SK-MEL-5 (cell line): ENCODE measurements at places on chromosomes 2 and 18. TPM values are rescaled to one million over a fixed set of nuclear protein-coding genes. Genes with fewer than 3 reads are reported as not detected.

DNA sequence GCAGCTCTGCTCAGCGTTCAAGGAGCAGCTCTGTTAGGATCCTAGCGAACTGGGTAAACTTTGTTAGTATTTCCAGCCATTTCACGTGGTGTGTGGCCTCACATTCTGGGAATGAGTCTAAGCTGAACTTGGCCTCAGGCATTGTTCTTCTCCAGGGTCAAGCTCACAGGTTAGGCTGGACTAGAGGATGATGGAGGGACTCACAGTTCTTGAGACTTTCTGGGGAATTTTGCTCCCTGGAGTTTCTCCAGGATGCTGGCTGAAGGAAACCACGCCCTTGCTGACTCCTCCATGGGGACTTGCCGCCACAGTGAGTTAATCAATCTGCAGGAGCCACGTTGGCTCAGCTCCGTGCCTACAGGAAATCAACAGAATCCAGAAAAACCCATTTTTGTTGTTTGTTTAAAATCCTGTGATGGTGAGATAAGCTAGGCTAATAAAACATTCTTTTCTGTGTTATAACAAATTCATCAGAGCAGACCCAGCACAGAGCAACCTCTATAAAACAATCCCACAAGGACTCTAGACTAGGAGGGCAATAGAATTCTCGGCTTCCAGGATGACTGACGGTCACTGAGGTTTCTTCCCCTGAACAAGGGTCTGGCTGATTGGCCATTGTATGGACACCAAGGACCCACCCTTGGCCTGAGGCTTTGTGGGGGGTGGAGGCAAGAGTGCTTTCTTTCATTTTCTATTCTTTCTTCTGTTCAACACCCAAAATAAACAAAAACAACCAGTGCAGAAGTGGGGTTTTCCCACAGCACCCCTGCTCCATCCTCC, 12.6 kb downstream of the CNDP1 start:
- DNase-seq, result no peak

DNA sequence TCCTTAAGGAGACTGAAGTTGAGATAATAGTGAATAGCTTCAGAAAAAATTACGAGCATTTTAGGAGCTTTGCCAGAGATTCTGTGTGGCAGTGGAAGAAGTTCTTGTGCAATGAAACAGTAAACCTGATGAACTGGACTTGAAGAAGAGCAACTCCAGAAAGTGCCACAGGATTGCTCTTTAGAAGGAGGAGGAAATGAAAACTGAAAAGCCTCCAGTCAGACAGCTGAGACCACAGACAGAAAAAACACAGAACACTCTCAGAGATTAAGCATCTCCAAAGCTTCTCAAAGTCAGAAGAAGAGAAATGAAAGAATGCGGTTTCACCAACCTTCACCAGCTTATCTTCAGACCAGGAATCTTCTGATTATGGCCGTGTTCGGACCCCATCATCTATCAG, 329.7 kb upstream of the CNTNAP5 start:
- no peak for DNase-seq

- no peak for DNase-seq
These were observed 195.4 kb downstream of the RNF152 start for GRCh38 chr18:61697306-61697909.

DNA sequence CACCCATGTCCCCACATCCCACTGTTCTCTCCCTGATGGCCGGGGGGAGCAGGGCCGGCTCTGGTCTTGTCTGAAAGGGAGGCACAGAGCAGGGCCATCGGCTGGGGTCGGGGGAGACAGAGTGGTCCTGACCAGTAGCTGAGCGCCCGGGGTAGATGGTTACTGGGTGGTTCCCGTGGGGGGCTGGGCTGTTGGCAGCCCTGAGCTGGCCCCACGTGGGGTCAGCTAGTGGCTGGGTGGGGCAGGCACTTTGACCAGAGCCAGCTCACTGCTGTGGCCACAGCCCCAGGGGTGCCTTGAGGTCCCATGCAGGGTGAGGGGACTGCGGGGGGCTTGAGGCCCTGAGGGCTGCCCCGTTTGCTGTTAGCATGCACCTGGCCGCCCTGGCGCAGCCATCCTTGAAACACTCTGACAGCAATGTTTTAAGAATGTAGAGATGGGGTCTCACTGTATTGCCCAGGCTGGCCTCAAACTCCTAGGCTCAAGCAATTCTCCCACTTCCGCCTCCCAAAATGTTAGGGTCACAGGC, 12.3 kb upstream of the NEU4 start:
- no peak for DNase-seq

GRCh38 chr18:58934933-58935577, 70.4 kb downstream of the ZNF532 start:
- DNase-seq, result no peak

DNA sequence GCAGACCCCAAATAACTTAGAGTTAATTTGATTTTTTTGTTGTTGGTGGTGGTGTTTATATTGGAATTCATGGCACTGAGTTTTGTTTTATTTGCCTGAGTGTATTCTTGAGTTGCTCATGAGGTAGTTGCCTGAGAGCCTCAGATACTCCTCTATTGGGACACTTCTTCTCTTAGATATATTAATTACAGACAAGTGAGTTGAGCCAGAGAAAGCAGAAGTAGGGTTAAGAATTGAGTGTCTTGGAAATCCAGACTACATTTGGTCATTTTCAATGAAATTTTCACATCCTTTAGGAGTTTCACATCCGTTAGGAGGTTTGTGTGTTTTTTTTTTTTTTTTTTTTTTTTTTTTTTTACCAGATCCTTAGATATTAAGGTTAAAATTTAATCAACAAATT, 29.0 kb downstream of the FMNL2 start:
- no peak for DNase-seq

DNA sequence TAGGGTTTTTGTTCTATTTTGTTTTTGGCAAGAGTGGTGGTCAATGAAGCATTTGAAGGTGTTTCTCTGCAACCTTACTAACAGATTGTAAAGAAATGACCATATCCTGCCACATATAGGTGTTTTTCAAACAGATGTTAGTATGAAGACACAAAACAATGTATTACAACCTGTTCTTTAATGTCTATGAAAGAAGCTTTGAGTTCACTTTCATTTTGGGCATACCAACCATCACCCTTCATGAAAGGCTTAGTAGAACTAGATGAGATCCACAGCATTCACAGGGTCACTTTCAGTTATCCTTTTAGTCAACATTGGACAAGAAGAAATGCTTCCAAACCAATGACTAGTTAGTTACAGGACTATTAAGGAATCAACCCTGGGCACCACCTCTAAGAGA, 95.1 kb downstream of the EHBP1 start:
- no peak for DNase-seq

- no peak for DNase-seq
These were observed 102.9 kb downstream of the TPO start for GRCh38 chr2:1515986-1516797.

DNA sequence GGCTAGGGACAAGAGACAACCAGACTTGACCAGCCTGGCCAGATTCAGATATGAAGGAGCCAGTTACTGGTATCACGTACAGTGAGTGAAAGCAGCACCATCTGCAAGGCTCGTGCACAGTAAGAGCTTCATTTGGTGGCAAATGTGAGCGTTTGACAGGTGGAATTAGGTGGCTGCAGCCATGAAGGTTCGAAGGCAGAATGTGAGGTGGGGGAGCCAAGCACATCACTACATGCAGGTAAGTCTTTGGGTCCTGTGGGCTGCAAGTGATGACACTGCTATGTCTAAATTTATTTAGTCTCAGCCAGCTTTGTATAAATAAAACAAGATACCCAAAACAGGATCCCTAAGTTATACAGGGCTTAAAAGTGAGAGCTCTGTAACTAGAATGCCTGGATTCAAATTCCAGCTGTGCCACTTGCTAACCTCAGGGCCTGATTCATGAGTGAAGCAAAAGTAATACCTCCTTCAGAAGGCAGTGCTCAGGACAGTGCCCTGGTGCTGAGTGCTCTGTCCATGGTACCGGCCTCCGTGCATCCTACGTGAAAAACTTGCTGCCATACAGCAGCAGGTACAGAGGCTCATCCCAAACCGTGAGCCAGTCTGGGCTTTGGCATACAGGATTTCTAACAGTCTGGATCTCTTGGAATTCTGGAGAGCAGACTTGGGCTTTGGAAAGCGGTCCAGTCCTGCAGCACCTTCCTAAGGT, 18.6 kb downstream of the DDX18 start:
- no peak for DNase-seq

GRCh38 chr18:21191596-21192307, 50.3 kb upstream of the GREB1L start:
- peak; percentile 85 for DNase-seq

DNA sequence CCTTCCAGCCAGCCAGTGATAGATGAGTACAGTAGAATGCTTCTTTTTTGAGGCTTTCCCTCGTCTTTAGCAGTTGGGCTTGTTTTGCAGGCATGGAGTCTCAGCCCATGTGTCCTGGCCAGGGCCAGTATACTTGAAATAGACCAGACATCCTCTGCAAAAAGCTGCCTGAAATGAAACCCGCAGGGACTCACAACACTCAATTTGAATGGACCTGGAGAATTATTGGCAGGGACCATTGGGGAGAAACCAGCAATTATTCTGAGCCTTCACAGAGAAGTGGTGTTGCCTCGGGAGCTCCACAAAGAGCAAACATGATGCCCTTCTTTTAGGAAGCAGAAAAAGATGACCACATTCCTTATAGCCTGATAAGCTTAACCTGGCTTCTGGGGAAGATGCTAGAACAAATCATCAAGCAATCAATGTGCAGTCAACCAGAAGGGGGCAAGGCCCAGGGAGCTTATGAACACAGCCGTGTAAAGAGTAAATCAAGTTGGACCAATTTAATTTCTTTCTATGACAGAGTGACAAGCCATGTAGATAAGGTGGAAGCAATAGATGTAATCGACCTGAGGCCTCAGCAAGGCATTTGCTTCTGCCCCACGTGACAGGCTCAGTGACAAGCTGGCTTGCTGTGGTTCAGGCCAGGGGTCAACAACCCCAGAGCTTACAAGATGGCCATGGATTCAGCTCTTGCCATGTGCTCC, 42.1 kb downstream of the BOD1L2 start:
- no peak for DNase-seq

DNA sequence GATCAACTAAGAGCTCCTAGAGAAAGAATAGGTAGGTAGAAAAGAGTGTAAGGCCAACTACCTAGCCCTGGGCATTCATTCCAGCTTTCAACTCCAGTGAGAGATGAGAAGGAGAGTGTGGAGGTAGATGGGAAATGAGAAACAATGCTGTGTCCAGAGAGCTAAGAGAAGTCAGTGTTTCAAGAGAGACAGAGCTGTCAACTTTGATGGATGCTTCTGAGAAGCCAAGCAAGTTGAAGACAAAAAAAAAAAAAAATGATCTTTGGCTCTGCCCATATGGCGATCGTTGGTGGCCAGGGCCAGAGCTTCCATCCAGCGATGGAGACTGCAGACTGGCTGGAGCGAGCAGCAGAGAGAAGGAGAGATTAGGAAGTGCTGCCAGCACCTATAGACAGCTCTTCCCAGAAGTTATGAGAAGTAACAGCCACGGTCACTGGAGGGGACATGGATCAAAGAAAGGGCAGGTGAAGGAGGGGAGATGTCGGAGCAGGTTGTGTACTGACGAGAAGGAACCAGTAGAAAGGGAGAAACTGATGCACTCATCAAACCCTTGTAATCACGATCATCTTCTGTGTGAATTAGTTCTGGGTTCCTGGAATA, 112.4 kb upstream of the PPP1CB start:
- DNase-seq, result no peak

- no peak for DNase-seq
These were observed 69.1 kb downstream of the FEZ2 start for GRCh38 chr2:36528766-36529392.

GRCh38 chr2:55923091-55923981, at the start of gene EFEMP1:
Gene EFEMP1, minus strand, starts transcription at chr2:55923782. Its CDS starts 1,342 bp downstream, at chr2:55922440.
- DNase-seq, result no peak

DNA sequence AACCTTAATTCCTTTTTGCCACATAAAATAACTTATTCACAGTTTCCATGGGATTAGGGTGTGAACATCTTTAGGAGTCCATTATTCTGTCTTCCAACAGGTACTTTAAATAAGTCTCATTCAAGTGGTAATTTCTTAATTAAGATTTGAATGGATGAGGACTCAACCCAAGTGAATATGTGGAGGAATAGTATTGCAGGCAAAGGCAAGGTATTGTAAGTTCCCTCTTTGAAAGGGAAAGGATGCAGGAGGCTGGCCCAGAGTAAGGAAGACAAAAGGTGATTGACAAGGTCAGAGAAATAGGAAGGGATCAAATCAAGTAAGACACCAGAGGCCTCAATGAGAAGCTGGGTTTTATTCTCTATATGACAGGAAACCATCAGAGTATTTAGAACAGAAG, 238.2 kb upstream of the RBMS1 start:
- DNase-seq, result no peak

GRCh38 chr2:125684932-125685331, 971.0 kb upstream of the GYPC start:
- DNase-seq, result no peak

GRCh38 chr2:161173541-161174194, 13.4 kb downstream of the TANK start:
- DNase-seq, result no peak

DNA sequence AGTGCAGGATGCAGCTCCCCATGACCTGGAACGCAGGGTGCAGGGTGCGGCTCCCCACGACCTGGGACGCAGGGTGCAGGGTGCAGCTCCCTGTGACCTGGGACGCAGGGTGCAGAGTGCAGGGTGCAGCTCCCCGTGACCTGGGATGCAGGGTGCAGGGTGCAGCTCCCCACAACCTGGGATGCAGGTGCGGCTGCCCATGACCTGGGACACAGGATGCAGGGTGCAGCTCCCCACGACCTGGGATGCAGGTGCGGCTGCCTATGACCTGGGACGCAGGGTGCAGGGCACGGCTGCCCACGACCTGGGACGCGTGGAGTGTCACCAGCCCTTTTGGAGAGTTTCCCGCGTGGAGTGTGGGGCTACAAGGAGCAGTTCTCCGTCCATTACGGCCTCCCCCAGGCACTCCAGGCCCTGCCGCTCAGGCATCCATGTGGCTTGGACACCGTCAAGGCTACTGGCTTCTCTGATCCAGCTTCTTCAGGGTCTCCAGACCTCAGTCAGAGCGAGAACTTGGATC, 38.7 kb downstream of the PXDN start:
- no peak for DNase-seq

DNA sequence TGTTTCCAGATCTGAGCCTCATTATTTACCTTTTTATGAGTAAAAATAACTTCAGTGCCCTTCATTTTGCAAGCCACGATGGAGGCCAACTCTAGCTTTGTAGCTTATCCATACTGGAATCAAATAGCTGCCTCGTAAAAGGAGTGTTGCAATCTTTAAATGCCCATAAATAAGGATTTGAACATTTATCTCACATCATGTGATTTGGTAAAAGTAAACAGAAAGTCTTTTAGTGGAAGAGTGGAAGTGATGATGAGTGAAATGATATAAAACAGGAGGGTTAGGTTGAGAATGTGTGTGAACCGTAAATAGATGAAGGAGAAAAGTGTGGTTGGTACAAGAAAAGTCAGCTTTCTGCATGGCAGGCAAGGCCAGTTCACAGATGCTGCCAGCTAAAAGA, 348.9 kb downstream of the OSR1 start:
- DNase-seq, result no peak

Gene GPR45
- 0.21 and 0.98 TPM in 2 replicates for total RNA-seq

Gene RHOB
- total RNA-seq, result 74.0 and 79.5 TPM in 2 replicates

Gene SERPINB4
- not detected in 2 replicates for total RNA-seq

Gene CD28
- not detected in 2 replicates for total RNA-seq

Gene ELOA2
- total RNA-seq, result not detected in 2 replicates

Gene PLGLB1
- 1.7 and 2.2 TPM in 2 replicates for total RNA-seq

Gene KCNS3
- total RNA-seq, result 33.2 and 35.0 TPM in 2 replicates

Gene TUBA4A
- total RNA-seq, result 1.4 TPM in 1 of 2 replicates, not detected in the other

Gene ANKRD30BL
- not detected in 2 replicates for total RNA-seq

Gene ERFE
- total RNA-seq, result 22.3 and 29.3 TPM in 2 replicates

Gene TMEM198
- 2.1 TPM in 2 replicates for total RNA-seq

Gene M1AP
- 0.08 and 0.21 TPM in 2 replicates for total RNA-seq

Gene ASB18
- total RNA-seq, result not detected in 2 replicates

Gene MGAT4A
- 16.3 and 22.0 TPM in 2 replicates for total RNA-seq

Gene CYS1
- total RNA-seq, result 0.27 and 0.29 TPM in 2 replicates

Gene SLC38A11
- total RNA-seq, result not detected in 2 replicates

Gene L3MBTL4
- total RNA-seq, result 2.0 and 2.2 TPM in 2 replicates

Gene TEX44
- not detected in 2 replicates for total RNA-seq

Gene FBLN7
- not detected in 2 replicates for total RNA-seq
